Stimulated activated CD8-positive, alpha-beta memory T cell treated with anti-CD3 and anti-CD28 coated beads, Interleukin-2, amount 100 ng/mL, for 1 hour (primary cell): ENCODE measurements at places on chromosomes 5 and 9.

- no peak for DNase-seq
These were observed 17.3 kb downstream of the CTXN3 start for GRCh38 chr5:127666043-127666716.

- DNase-seq: no peak
These were observed 17.5 kb downstream of the LRRC70 start for GRCh38 chr5:62596096-62596495.

- no peak for DNase-seq
These were observed 1.7 kb downstream of the PALM2AKAP2 start for GRCh38 chr9:109781541-109782197.

GRCh38 chr9:137168904-137169856, 671 bp downstream of the LRRC26 start:
- no peak for DNase-seq

DNA sequence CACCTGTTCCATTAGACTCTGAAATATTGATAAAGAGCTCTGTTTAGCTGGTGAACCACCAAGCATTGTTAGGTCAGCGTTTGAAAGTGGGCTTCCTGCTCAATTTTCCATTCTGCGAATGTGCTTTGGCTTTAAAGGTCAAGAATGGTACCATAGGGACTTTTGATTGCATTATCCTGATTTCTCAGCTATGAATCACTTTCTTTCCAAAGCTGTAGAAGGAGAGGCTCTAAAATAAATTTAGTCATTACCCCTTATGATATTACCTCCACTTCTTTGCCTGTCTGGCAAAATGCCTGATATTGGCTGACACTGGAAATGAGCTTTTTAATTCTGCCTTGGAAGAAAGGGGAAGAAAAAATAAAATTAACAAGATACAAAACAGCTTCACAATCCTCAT, 237.2 kb upstream of the CTNND2 start:
- no peak for DNase-seq

DNA sequence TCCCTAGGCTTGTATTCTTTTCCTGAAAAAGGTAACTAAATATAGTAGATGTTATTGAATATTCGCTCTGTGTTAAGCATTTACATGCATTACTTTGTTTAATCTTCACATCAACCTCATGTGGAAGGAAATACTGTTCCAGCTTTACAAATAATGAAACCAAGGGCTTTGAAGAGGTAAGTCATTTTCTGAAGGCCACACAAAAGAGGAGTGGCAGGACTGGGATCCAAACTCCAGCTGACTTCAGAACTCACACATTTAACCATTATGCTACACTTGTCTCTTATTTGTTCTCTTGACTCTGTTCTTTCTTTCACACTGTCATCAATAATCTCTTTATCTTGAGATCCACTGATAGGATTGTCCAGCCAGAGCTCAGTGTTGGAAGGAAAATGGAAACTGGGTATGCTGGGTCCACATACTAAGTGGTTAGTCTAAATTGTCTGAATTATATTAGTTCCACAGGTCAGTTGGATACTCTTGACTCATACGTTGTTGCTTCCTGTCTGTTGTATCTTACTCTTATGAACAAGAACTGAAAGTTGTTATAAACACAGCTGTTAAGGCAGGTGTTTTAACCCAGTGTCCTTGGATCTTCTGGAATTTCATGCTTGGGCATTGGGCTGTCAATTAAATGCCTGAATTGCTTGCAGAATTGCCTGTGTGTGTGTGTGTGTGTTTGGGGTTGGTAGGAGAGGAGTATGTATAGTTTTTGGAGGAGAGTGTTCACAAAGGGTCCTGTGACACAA, 65.6 kb downstream of the TLE4 start:
- DNase-seq: no peak

GRCh38 chr9:110027671-110028081, 180.3 kb downstream of the C9orf152 start:
- DNase-seq: no peak

- DNase-seq: no peak
These were observed 159.9 kb downstream of the TMEM38B start for GRCh38 chr9:105854026-105854782.

DNA sequence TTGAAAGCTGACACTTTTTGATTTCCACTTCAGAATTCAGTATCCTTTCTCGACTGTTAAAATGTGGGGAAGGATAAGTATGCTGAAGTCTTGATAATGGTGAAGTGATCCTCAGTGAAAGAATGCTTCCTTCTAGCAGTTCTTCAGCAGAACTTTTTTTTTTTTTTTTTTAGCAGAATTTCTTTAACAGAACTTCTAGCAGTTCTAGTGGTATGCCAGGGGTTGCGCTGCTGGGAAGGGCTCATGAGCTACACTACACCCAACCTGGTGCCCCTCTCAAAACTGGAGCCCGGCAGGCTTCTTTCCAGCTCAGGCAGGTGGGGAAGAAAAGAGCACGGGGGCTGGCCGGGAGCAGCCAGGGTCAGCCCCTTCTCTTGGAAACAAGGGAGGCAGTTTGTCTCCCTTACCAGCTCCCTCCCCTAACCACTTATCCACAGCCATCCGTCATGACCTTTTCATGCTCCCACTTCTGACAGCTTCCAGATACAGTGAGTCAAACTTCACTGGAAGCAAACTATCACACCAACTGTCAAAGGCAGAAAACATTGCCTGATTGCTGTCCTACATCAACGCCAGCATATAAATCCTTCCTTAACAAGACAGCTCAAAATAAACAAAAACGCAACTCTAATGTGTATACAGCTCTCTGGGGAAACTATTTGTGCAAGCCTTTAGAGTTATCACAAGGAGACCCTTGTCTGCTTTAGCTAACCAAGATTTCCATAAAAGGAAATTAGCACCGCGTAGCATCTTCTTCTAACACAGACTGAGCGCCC, 211.5 kb downstream of the GAPVD1 start:
- no peak for DNase-seq

- no peak for DNase-seq
These were observed 11.2 kb upstream of the RIC1 start for GRCh38 chr9:5617749-5618148.

GRCh38 chr5:126515337-126515736, 79.7 kb downstream of the ALDH7A1 start:
- DNase-seq: no peak

DNA sequence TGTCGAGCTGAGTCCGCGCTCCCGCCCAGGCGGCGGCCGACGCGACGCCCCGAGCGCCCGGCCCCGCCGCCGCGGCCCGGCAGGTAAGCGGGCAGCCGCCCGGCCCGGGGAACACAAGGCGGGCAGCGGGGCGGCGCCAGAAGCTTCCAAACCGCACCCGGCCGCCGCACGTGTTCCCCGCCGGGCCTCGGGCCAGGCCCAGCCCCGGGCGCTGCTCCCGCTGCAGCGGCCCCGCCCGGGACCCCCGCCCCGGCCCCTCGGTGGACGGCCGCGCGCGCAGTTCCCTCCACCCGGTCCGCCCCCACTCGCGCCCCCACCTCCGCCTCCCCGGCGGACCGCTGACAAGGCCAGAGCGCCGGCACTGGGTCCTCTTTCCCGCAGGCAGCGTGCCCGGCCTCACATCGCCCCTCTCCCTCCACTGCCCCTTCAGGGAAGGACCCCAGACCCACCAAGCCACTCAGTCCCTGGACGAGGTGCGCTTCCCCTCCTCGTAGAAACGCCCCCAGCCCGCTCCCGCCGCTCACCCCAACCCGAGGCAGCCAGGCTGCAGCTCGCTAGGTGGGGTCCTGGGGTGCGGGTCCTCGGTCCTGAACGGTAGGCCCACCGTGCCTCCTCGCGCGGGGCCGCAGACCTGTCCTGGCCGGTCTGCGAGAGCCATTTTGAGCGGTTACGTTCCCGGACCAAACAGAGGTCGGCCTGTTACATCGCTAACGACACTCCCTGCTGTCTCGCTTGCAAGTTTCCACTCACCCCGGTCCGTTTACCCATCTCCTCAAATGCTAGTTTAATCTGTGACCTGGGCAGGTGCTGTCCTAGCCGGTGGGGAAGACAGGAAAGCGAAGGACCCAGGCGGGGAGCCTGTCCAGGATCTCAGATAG, 475 bp downstream of the WDR5 start:
- DNase-seq: no peak

- no peak for DNase-seq
These were observed 42.7 kb downstream of the ASS1 start for GRCh38 chr9:130487500-130487899.

- DNase-seq: no peak
These were observed 147.5 kb upstream of the PIK3R1 start for GRCh38 chr5:68067976-68068603.

GRCh38 chr9:14719231-14719923, 3.2 kb downstream of the CER1 start:
- DNase-seq: no peak

- no peak for DNase-seq
These were observed 559.6 kb downstream of the CETN3 start for GRCh38 chr5:89849830-89850512.

GRCh38 chr9:125507226-125507625, 199.8 kb downstream of the MAPKAP1 start:
- DNase-seq: no peak

DNA sequence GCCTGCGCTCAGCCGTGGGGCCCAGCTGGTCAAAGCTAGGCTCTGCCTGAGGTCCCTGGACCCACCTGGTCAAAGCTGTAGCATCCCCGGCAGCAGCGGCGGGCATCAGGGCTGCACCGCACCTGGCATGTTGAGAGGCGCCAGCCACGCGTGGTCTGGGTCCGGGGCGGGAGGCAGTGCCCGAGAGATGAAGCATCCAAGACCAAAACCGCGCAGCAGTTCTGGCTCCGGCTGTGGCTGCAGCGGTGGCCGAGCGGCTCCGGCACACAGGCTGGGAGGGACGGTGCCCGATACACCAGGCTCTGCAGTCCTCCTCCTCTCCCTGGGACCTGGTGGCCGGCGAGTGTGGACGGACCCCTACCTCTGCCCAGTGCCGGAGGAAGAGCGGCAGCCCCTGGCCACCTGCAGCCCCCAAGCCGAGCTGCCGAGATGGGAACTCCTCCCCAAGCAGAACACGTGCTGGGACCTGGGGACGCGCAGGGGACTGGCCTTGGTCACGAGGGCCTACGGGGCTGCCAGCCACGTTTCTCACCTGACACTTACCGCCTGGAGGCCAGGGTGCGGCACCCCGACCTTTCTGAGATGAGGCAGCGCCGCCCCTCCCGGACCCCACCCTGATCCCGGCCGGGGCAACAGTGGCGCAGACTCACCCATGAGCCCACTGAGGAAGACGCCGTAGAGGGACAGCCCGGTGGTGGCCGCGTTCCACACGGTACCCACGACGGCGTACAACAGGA, 33.0 kb downstream of the SLC9A3 start:
- no peak for DNase-seq

- DNase-seq: no peak
These were observed 5.8 kb downstream of the MACROH2A1 start for GRCh38 chr5:135393229-135393628.

- no peak for DNase-seq
These were observed 273.3 kb upstream of the TNC start for GRCh38 chr9:115391168-115391825.

GRCh38 chr9:5110867-5111681, 74.4 kb downstream of the INSL6 start:
- no peak for DNase-seq

DNA sequence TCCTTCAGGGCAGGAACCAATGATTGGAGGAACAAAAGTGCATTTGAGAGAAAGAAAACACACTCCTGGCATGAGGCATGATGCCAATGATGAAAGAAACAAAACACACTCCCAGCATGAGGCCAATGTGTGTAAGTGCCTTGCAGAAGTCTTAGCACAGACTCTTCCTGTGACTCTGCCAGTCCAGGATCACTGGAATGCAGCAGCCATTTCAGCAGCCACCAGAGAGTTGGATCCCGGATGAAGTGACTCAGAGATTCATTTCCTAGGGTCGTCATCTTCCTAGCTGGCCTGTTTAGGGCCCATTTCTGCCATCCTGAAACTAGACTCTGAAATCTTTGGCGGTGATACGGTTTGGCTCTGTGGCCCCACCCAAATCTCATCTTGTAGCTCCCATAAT, 212.5 kb downstream of the CFAP90 start:
- DNase-seq: no peak

DNA sequence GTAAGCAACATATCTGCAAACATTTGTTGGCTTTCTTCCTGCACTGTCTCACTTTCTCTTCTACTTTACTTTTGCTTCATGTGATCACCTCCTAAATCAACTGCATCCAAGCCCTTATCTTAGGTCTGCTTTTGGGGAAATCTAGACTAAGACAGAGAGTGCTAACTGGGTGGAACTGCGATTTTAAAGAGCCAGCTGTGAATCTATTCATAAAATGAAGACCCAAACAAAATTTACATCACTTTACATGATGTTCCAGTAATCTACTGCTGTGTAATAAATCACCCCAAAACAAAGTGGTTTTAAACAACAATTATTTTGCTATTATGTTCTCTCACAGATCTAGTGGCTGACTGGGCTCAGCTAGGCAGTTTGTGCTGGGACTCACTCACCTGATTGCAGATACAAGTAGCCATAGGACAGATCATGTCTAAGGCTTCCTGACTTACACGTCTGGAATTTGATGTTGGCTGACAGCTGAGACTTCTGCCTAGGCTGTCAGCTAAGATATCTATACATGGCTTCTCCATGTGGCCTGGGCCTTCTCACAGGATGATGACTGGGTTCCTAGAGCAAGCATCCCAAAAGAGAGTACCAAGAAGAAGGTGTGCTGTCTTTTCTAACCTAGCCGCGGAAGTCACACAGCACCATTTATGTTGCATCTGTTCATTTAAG, 145.1 kb upstream of the TBCA start:
- no peak for DNase-seq

DNA sequence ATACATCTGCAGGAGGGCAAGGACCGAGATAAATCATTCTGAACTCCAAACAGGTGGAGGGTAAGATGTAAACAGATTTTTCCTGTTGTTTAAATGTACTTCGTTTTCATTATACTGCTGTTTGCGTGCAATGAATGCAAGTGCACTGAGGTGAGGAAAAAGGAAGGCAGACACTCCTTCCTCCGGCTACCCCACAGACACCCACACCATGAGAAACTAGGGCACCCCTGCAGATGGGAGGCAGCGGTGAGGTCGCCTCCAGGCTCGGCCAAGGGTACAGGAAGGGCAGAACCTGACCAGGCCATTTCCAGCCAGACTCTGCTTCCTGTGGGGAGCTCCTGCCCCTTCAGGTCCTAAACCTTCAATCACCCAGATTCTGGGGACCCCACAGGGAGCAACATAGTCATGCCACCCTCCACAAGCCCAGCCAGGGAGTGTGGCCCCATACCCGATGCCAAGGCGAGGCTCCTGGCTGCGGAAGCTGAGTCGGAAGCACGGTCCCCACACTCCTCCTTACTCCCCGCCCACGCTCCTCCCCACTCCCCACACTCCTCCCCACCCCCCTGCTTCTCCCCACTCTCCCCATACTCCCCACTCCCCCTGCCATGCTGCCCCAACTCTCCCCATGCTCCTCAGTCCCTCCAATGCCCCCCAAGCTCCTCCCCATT, 37.1 kb downstream of the VAV2 start:
- DNase-seq: no peak

DNA sequence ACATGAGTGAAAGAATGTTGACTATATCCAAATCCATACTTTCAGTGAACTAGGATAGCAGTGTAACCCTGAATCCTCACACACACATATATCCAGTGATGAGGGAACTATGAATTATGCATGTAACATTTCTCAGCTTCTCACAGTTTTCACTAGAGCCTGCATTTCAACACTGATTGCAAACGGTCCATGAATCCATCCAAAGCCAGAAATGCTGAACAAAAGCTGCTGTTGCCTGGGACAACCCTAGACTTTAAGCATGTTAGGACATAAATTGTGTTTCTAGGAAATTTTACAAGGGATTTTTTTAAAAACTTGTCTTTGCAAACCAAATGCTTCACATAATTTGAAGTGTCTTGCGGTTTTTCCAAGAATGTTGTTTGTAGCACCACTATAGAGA, 2010.0 kb upstream of the WWC1 start:
- no peak for DNase-seq

GRCh38 chr5:73783828-73784227, 157.8 kb downstream of the ARHGEF28 start:
- no peak for DNase-seq

GRCh38 chr9:19445452-19445851, 36.6 kb downstream of the ACER2 start:
- DNase-seq: no peak
